ENCODE measurements at places on chromosomes 2 and 18.
A peak's percentile ranks its signal among the peaks of the same experiment; 100 is the strongest.

- DNase-seq: no peak
Observed at GRCh38 chr2:137369106-137369505, 595.2 kb upstream of the HNMT start.

GRCh38 chr18:43108469-43108868 is 7.0 kb downstream of the RIT2 start:
- DNase-seq: no peak

DNA sequence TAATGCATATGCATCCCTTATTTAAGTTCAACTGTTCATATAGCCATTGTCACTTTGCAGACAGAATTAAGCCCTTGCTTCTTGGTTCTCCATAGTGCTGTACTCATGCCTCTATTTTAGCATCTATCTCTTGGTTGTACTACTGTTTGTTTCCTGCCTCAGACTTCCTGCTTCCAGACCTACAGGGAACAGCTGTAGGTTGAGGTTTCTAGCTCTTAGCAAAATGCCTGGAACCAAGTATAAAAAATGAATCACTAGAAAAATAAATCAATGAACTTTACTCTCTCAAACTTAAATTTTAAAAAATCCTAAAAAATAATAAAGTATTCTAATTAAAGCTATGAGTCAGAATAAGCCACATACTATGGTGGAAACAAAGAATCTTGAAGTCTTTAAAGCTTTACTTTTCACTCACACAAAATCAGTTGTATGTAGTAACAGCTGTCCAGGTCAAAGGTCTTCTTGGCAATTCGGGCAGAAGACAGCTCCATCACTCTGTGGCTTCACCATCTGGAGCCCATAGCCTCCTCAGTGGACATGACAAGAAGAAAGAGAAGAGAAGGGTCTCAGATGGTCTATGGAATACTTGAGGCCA is 1228.1 kb upstream of the GYPC start:
- peak; percentile 40 for DNase-seq

- no peak for DNase-seq
Observed at GRCh38 chr2:44758591-44758990, 182.9 kb upstream of the SIX3 start.

All from stromal cell of bone marrow (primary cell).